ENCODE measurements at places on chromosomes 6 and 20. TPM values are rescaled to one million over a fixed set of nuclear protein-coding genes. Genes with fewer than 3 reads are reported as not detected.

DNA sequence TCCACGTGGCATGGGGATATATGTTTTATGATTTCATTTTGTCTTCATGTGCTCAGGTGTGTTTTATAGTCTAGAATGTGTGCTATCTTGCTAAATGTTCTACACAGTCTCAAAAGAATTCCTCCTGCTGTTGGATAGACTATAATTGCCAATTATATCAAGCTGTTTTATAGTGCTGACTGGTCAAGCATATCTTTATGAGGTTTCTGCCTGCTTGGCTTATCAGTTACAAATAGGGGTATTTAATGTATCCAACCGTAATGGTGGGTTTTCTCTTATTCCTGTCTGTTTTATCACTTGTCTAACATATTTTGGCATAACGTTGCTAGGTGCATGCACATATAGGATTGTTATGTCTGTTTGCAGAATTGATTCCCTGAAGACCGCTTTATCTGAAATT lies 201.3 kb downstream of the EYS start:
- DNase-seq = no peak

DNA sequence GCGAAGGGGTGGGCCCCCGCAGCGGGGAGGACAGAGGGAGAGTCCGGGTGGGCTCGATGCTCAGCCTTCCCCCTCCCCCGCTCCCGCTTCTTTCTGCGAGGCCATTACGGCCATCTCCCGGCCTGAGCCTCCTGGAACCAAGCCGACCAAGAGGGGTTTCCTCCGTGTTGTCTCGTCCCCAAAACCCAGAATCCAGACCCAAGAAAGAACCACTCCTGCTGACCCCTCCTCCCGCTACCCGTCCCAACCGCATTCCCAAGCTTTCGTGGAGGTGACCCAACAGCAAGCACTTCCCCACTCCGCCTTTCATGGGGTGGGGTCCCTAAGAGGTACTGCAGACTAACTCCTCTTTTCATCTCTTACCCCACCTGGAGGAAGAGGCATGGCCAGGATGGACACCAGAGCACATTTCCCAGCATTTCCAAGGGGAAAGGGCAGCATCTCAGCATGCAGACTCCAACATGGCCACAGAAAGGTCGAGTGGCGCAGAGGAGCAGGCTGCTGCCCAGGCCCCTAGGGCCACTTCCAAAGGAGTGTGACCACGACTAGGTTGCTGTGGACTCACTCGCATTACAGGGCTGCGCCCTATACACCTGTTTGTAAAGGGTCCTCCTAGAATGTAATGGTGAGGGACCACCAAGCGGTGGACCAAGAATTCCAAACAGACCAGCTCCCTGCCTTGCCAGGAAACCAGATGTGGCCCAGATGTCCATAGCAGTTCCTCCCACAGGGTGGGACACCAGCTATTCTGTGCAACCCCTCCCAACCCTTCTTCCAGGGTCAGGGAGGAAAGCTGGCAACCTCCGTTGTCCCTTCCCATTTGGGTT lies 53.4 kb downstream of the MRPL14 start:
- no peak for DNase-seq

GRCh38 chr6:168684471-168684870 lies 243.5 kb downstream of the SMOC2 start:
- no peak for DNase-seq

Gene TMEM170B
- 8.8 TPM for polyA plus RNA-seq
